Stimulated activated CD4-positive, alpha-beta T cell treated with anti-CD3 and anti-CD28 coated beads, Interleukin-2, amount 100 ng/mL, for 4 hours (primary cell): ENCODE measurements at places on chromosomes 3 and 15.

- no peak for DNase-seq
Observed at GRCh38 chr3:64382153-64382552, 156.9 kb upstream of the PRICKLE2 start.

GRCh38 chr15:49415638-49416037 is 7.4 kb upstream of the FGF7 start:
- DNase-seq = no peak

- no peak for DNase-seq
Observed at GRCh38 chr15:58355382-58355971, 76.3 kb upstream of the LIPC start.

DNA sequence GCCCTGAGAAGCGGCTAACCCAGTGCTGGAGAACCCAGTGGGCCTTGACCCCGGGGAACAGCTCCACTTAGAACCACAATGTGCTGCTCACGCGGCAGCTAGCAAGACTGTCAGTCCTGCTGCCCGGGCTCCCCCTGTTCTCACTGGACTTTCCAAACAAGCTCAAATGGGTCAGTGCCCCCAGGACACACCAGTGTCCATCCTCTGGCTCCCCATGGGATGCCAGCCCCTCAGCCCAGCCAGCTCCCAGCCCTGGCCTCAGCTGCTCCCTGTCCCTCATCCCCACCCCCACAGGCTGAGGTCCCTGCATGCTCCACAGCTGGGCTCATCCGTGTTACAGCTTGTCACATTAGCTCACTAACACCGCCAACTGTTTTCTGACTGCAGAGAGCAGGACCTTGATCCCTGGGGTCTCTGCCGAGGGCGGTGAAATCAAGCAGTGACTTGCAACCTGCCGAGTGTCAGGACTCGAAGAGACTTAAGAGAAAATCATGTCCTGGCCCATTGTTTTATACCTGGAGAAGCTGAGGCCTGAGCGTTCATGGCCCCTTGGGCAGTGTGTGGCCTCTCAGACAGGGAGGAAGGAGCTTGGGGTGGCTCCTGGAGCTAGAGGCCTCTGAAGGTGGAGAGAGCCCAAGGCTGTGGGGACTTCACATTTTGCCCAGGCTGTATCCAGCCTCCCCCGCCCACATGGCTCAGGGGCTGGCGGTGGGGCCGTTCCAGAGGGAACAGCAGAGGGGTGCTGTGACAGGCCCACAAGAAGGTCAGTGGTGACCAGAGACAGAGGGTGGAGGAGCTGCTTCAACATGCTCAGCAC is 157.5 kb downstream of the MEGF11 start:
- no peak for DNase-seq

DNA sequence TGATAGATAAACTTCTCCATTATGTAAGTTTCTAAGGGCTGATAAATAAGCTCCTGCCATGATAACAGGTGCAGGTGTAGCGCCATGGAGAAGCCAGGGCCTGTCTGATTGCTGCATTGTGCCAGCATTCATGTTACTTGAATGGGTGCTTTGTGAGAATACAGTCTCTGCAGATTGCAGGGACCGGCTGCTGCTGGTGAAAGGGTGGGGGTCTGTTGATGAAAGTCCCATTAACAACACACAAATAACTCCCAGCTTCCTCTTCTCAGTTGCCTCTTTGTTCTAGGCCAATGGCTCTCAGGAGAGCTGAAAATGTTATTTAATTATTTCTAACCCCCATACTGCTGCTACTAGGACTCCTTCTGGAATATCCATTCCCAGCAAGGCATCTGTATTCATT is 77.2 kb downstream of the RTP4 start:
- no peak for DNase-seq

GRCh38 chr15:78976691-78977090 is 31.8 kb upstream of the CTSH start:
- DNase-seq = no peak

- DNase-seq = no peak
Observed at GRCh38 chr3:66858656-66859381, 139.3 kb upstream of the KBTBD8 start.

- DNase-seq = no peak
Observed at GRCh38 chr3:189641776-189642175, 10.6 kb downstream of the TP63 start.
